ENCODE measurements at places on chromosomes 2 and 18.

DNA sequence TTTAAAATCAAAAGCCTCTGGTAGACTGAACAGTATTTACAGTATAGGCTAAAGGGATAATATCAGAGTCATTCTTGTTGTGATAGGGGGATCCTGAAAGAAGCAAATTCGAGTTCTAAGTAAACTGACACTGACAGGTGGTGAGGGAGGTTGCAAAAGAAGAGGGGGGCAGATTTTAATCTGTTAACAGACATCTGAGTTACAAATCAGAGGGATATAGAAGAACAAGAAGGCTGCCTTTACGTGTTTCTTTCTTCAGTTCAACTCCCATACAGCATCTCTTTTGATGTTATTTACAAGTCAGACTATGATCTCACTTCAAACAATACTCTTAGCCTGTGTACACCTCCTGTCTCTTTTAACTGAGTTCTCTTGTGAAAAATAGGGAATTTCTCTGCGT is 16.3 kb upstream of the ITGA4 start:
- DNase-seq = no peak

- DNase-seq = no peak
These were observed 275.6 kb downstream of the SLC4A3 start for GRCh38 chr2:219902891-219903552.

DNA sequence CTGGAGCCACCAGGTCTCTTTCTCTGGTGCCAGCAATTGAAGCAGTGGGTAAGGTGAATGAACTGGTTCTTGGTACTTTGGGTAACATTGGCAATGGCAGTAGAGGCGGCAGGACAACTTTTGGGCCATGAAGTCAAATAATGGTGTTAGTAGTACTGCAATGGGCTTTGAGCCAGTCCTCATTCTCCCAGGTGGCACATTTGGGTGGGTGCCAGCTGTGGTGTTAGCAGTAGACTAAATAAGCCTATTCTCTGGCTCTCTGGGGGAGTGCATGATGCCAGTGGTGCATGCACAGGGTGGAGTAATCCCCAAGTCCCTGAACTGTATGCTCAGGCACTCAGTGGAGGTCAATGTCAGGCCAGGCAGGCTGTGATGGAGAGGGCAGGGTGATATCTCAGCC is 120.2 kb upstream of the LRRTM4 start:
- DNase-seq = no peak

DNA sequence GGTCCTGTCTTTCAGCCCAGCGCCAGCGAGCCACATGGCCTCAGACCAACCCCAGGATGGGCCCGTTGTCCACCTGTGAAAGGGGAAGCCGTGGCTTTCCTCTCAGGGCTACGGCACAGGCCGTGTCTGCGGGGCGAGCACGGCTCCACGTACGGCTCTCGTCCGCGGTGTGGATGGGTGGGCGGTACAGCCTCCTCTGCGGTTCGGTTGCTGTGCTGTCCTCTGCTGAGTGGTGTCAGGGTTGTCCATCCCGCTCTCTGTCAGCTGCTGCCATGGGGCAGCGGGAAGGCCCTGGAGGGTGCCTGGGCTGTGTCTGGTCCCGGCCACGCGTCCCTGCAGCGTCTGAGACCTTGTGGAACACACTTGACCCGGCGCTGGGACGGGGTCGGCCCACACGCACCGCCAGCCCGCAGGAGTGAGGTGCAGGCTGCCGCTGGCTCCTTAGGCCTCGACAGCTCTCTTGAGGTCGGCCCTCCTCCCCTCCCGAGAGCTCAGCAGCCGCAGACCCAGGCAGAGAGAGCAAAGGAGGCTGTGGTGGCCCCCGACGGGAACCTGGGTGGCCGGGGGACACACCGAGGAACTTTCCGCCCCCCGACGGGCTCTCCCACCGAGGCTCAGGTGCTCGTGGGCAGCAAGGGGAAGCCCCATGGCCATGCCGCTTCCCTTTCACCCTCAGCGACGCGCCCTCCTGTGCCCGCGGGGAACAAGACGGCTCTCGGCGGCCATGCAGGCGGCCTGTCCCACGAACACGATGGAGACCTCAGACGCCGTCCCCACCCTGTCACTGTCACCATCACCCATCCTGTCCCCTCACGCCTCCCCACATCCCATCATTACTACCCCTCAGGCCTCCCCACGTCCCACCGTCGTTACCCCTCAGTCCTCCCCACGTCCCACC is 128.7 kb downstream of the NFATC1 start:
- DNase-seq = no peak

All from left lung (tissue), 14 donors.